ENCODE measurements at places on chromosomes 12 and 14.

DNA sequence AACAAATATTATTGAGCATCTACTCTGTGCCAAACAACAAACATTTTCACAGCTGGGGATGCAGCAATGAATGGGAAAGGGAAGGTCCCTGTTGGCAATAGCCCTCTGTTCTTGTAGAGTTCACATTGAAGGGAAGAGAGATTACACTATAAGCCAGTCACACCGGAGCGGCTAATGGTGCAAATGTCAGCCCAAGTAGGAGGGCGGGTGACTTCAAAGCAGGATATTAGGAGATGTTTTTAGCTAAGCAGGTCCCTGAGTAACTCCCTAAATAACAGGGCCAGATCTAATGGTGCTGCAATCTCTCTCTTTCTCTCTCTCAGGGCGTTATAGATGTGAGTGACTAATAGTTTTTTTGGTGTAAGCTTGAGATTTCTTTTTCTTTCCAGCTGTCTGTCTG is 30.7 kb downstream of the FLVCR2 start:
- no peak for DNase-seq

GRCh38 chr14:24054646-24055045 is 2.8 kb downstream of the CARMIL3 start:
- DNase-seq = no peak

GRCh38 chr12:107169200-107169599 is 75.9 kb upstream of the CRY1 start:
- DNase-seq = no peak

GRCh38 chr12:80469681-80470080 is 25.6 kb downstream of the PTPRQ start:
- no peak for DNase-seq

DNA sequence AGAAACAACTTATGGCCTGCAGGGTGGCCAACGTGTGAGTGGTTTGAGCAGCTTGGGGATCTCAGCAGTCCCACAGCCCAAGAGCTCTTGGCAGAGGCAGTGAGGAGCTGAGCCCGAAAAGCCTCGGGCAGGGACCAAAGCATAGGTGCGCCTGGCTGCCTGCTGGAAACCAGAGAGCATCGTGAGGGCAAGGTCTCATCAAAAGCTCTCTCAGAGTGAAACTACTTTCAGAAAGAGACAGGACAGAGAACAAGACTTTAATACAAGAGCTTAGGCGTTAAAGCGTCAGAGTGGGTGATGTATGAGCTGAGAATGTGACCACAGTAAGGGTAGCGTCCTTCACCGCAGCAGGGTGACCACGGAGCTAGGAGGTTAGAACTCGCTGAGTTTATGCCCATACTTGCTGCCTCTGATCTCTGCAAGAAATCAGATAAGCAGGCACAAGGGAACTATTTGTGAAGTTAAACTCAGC is 30.8 kb downstream of the LGMN start:
- DNase-seq = no peak

- no peak for DNase-seq
Observed at GRCh38 chr12:20101046-20101445, 267.3 kb upstream of the PDE3A start.

- no peak for DNase-seq
Observed at GRCh38 chr12:74770552-74770951, 232.9 kb downstream of the ATXN7L3B start.

DNA sequence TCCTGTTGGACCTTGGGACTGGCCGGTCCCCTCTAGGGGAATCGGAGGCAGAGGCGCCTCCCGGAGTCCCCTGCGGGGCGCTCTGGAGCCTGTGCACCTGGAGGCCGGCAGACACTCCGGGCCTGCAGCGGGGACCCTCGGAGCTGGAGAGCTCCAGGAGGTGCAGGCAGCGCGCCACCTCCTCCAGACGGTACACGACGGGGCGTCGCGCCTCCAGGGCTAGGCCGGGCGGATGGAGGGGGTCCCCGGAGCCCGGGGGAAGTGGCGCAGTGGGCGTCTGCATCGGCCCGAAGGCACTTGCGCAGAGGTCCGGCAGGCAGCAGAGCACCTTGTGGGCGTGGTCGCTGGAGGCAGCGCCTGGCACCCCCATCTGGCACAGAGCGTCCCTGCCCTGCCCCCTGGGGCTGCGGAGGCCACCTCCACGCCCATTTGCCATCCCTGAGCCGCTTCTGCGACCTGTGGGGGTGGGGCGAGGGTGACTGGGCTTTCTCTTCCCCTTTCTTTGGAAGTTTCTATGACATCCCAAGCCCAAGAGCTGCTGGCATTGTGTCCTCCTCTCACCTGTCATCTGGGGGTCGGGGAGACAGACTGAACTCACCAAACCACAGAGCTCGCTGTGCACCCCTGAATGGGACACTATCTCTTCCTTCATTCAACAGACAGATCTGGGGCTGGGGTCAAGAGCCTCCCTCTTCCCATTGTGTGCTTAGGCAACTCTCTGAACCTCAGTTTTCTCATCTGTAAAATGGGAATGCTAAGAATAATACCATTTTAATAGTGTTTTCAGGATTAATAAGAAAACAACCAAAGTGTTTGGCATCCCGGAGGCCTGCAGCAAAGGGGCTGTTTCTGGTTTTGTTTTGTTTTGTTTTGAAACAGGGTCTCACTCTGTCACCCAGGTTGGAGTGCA is 37.5 kb upstream of the CORO1C start:
- DNase-seq = no peak

GRCh38 chr14:39071096-39071495 is 31.9 kb downstream of the SEC23A start:
- no peak for DNase-seq

GRCh38 chr12:99619389-99620158 is 28.0 kb upstream of the GARIN6 start:
- no peak for DNase-seq

DNA sequence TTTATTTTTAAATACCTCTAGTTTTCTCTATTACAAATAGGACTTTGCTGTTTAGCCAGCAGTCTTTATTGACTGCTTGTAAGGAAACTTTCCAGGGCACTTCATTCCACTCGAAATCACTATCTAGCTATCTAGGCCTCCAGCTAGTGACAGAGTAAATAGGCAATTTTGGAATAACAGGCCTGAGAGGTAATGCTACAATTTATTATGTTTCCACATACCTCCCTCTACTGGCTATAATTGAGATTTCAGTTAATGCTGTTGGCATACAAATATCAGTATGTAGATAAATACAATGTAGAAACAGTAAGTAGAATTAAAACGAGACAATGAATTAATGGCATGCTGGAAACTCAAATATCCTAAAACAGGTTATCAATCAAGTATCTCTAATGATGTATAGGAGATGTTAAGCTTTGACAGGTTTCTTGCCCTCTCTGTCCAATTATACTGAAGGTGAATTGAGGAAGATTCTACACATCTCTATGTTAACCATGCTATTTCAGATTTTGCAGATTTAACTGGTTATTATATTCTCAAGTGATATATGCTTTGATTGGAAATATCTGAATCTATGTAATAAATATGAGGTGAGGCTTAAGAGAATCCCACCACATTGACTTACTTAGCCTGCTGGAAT is 7.2 kb downstream of the DTD2 start:
- DNase-seq = no peak

DNA sequence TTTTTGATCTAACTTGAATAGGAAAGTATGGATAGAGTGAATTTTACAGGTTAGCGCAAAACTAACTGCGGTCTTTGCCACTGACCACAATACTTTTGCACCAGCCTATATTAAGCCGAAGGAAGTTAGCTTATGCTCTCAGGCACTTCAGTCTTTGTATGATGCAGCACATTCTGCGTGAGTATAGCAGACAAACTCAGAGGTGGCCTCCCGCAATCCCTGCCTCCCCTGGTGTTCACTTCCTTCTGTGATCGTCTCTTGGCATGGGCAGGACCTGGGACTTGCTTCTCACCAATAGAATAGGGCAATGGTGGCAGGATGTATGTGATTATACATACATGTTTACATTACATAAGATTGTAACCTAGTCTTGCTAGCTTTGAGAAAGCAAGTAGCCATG is 10.3 kb upstream of the SLC6A13 start:
- no peak for DNase-seq

DNA sequence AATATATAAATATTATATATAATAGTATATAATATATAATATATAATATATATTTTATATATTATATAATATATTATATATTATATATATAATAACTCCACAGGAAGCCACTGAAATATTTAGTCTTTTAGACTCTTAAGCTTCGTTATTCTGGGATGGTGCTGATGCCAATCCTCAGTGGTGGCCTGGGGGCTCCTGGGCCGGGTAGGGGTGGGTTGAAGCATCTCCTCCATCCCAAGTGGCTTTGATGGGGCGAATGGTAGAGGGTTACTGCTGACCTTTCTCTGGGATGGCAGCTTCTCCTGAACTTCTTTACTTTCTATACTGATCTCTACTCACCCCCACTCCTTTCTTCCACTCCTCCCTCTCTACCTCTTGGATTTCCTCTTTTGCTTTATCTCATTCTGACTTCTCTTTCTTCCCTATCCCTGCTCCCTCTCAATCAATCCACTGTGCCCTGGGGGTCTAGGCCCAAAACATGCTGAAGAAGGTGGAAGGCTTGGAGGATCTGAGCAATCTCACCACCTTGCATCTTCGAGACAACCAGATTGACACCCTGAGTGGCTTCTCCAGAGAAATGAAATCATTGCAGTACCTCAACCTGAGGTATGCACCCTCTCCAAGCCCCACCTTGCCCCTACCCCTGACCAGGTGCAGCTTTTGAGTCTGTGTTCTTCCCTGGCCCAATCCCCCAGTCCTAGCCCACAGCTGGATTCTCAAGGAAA is 4.8 kb upstream of the ENO2 start:
- no peak for DNase-seq

- DNase-seq = no peak
Observed at GRCh38 chr12:1339618-1340319, 254.6 kb downstream of the FBXL14 start.

- DNase-seq = no peak
Observed at GRCh38 chr14:65296402-65296801, 116.1 kb upstream of the FUT8 start.

DNA sequence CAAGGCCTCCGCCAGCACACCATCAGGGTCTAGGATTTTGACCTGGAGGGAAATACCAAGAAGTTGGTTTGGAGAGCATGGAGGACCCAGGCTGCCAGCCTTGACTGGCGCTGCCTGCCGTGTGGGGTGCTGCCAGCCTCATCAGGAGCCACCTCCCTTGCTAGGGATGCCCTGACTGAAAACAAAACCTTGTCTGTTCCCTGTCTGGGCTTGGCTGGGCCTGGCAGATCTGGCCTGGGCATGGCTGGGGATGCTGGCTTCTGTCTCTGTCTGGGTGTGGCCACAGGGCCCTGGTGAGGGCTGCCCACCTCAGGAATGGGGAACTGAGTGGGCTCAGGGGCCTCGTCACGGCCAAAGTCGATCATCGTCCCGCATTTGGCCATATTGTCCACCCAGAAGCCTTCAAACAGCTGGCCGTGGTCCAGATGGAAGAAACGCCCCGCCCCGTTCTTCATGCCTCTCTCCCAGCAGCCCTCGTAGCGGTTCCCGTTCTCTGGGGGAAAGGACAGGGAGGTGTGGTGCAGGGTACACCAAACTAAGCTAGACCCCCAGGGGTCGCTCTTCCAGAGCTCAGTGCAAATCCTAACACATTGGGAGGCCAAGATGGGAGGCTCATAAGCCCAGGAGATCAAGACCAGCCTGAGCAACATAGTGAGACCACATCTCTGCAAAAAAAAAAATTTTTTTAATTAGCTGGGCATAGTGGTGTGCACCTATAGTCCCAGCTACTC is 16.5 kb downstream of the MORN3 start:
- DNase-seq = no peak

DNA sequence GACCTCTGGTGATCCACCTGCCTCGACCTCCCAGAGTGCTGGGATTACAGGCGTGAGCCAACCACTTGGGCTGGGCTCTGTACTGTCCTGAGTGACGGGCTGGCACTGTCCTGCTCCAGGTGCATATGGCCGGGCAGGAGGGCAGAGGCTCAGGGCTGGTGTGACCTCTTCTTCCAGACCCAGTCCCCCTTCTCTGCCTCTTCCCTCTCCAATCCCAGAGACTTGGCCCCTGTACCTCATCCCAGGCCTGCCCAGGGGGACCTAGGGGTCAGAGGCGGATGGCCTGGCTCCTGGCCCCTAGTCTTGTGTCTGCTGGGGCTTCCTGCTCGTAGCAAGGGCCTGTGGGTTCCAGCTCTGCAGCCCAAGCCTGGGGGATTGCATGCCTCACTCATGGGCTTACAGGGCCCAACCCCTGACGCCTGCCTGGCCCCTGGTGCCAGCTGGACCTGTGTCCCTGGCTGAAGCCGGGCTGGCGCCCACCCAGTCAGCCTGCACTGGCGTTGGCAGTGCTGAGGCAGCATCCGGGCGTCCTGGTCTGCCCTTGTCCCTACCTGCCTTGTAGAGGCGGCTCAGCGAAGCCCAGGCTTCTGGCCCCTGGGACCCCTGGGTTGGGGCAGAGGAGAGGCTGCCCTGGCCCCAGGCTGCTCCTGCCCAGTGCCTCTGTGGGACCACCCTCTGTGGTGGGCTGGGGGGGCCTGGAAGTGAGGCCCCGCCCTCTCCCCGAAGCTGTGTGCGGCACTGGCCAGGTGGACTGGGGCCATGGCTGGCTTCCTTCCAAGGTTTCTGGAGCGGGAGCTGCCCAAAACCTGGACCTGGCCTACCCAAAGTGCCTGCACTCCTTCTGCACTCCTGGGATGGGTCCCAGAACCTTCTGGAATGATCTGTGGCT is 4.3 kb downstream of the TEDC1 start:
- DNase-seq = no peak

DNA sequence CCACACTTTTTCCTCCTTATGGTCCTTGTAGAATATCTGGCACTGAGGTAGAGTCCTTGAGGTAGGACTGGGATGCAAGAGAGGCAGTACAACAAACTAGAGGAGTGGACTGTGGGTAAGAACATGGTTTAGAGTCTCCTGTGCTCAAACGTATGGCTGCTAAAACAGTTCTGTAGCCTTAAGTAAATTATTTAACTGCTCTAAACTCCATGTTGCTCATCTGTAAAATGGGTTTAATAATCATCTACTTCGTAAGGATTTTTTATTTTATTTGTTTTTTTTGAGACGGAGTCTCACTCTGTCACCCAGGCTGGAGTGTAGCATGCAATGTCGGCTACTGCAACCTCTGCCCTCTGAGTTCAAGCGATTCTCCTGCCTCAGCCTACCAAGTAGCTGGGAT is 3.6 kb upstream of the COPZ1 start:
- DNase-seq = no peak

GRCh38 chr12:72209086-72209485 is 63.1 kb upstream of the TRHDE start:
- no peak for DNase-seq

DNA sequence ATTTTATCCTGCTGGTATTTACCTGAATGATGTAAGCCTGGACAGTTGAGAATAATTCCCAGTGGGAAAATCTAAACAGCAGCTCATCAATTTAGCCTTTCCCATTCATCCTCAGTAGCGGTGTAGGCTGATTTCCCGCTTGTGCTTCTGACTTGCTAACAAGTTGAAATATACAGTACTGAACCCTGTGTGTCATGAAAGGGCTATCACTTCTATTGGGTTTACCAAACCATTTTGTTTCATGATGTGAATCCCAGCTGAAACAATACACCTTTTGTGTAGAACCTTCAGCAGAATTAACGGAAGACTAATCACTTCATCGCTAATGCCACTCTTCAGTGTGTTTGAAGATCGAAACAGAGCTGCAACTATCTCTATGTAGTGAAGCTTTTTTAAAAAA is 88.4 kb downstream of the POLR3B start:
- no peak for DNase-seq

Measured in caudate nucleus (tissue), 63 donors.